Stimulated activated CD4-positive, alpha-beta T cell treated with anti-CD3 and anti-CD28 coated beads, Interleukin-15, amount 100 ng/mL, for 48 hours (primary cell): ENCODE measurements at places on chromosomes 1 and 21.

DNA sequence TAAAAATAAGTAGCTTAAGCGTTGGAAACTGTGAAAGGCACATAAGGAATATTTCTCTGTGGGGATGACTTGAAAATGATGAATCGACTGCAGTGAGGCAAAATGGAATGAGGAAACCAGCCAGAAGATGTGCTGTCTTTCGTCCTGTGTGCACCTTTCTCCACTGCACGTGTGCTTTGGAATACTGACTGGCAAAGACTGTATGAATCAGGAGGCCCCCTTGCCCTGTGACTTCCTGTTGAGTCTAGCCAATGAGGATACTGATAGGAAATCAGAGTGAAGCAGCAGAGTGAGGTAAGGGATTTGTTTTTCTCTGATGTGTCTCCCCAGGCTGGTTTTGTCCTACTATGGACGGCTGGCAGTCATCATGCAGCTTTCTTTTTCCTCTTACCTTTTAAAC, 118.2 kb upstream of the ADGRL4 start:
- no peak for DNase-seq

DNA sequence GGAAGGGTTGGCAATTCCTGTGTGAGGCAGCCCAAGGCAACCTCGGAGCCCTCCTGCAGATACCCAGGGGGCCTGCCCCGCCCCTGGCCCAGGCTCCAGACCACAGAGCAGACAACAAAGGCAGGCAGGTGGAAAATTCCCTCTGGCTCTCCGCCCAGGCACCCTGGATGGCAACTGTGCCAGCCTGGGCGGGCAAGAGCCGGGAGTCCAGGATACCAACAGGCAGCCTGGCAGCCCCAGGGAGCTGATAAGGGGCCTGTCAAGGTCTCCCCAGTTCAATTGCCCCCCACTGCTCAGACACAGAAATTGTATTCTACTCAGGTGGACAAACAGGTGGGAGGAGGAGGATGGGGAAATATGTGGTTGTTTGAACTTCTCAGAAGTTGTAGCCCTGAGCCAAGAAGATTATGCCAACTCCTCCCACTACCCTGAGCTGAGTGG, 15.4 kb upstream of the GPR37L1 start:
- DNase-seq: no peak

- DNase-seq: no peak
Observed at GRCh38 chr1:4481451-4481850, 173.0 kb upstream of the AJAP1 start.

- DNase-seq: no peak
Observed at GRCh38 chr1:117512728-117513321, 93.0 kb upstream of the TENT5C start.

GRCh38 chr1:174786358-174786757, 213.4 kb upstream of the CACYBP start:
- DNase-seq: no peak

DNA sequence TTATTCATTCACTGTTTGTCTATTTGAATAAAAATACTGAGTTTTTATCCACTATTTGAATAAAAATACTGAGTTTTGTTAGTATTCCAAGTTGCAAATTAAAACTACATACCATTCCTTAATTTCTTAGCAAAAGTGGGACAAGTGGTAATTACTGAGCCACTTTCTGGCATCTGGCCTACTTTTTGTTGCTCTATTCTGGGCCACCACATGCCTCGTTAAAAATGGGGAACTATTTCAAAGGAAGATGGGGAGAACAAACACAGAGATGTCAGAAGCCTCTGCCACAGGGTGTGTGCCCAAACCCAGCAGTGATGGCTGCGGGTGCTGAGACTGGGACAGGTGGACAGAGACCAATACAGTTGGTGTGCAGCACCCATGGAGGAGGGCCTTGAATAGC, 14.6 kb downstream of the PIGP start:
- no peak for DNase-seq

DNA sequence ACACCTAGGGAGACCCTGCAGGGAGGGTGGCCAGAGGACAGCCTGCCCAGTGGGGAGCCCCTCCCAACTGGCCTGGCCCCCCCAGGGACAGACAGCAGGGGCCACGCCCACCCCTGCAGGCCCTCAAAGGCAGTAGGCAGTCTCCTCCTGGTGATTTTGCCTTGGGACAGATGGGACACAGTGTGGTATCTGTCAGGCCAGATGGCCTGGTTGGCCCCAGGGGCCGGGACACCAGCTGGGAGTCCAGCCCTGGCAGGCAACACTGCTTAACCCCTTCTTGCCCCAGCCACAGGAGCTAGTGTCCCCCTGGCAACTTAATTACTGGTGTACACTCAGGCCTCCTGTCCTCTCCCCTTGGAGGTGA, 17.8 kb downstream of the IFFO2 start:
- no peak for DNase-seq

DNA sequence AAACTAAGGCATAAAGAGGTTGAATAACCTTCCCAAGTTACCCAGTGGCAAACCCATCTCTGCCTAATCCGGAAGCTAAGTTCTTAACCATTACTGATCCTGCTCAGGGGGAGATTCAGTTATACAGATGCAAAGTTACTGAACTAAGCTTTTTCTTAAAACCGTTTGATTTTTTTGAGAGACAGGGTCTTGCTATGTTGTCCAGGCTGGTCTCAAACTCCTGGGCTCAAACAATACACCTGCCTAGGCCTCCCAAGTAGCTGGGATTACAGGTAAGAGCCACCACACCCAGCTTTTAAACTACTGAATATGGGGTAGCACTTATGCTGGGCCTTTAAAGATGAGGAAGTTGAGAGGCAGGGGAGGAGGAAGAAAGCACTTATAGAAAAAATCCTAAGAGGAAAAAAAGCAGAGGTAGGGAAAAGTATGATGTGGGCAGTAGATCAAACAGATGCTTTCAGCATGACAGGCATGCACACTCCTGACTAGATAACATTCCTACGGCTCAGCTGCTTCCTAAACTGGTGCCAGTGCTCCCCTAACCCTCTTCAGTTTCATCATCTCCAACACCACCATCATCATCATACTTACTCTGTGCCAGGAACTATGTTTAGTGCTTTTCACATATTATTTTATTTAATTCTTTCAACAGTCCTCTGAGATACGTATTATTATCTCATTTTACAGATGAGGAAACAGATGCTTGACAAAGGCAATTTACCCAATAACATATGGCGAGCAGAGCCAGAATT, 5.8 kb downstream of the PAFAH2 start:
- no peak for DNase-seq

- DNase-seq: no peak
Observed at GRCh38 chr21:28317177-28317950, 675.3 kb downstream of the LTN1 start.

GRCh38 chr1:210464519-210465039, 135.9 kb downstream of the HHAT start:
- no peak for DNase-seq

- DNase-seq: no peak
Observed at GRCh38 chr1:230327892-230328284, 98.2 kb downstream of the PGBD5 start.

GRCh38 chr1:89659322-89660081, 26.6 kb downstream of the LRRC8C start:
- DNase-seq: no peak

- no peak for DNase-seq
Observed at GRCh38 chr1:26516987-26517765, 12.4 kb upstream of the RPS6KA1 start.

GRCh38 chr1:89025928-89026327, 3.3 kb upstream of the GBP3 start:
- no peak for DNase-seq
